Type B pancreatic cell (in vitro differentiated cells): ENCODE measurements at places on chromosomes 1 and 21. TPM values are rescaled to one million over a fixed set of nuclear protein-coding genes. Genes with fewer than 3 reads are reported as not detected.

DNA sequence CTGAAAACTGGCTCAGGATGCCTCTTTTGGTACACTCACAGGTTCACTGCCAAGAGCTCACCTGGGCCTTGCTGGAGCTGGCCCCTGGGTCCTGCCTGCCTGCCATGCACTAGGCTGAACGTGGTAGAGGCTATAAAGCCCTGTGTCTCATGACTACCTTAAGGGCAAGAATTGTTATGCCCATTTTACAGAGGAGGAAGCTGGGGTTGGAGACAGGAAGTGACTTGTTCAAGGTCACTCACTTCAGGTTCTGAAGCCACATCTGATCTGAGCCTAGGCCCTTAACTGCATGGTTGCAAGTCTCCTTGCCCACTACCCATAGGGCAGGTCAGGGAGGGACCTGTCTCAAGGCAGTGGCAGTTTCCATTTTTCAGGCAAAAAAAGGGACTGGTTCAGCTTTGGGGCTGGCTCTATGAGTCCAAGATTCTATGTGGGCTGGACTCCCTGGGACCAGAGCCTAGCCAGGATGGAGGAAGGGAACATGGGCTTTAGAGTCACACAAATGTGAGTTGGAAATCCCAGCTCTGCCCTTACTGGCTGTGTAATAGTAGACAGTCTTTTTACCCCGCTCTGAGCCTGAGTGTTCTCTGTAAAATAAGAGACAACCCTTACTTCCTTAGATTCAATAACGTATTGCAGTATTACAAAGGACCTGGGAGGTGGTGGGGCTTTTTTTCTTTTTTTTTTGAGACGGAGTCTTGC, 7.8 kb downstream of the STK40 start:
- H3K27me3 ChIP-seq, result no peaks in the 10 kb centered on the region
- no peak overlapping the region for H3K4me3 ChIP-seq
- no peak for DNase-seq
- peaks cover 4% of the 10 kb centered on the region for H3K36me3 ChIP-seq

DNA sequence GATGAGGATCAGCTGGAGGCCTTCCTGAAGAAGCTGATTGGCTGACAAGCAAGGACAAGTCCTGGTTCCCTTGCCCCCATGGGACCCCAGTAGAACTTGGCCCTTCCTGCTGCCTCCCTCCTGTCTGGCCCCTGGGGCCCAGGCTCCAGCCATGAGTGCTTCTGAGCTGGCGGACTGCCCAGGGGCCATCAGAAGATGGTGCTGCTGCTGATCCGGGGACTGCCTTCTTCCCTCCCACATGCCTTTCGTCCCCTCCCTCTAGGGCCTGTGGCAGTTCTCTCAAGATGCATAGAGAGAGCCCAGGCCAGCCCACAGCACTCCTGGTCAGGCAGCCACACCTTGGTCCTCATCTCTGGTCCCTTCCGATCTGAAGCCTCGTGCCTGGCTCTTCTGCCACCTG, 57.9 kb upstream of the PRKACB start:
- H3K4me3 ChIP-seq, result no peak overlapping the region
- no peak for DNase-seq
- no peaks in the 10 kb centered on the region for H3K27me3 ChIP-seq
- peaks cover 4% of the 10 kb centered on the region for H3K4me1 ChIP-seq

DNA sequence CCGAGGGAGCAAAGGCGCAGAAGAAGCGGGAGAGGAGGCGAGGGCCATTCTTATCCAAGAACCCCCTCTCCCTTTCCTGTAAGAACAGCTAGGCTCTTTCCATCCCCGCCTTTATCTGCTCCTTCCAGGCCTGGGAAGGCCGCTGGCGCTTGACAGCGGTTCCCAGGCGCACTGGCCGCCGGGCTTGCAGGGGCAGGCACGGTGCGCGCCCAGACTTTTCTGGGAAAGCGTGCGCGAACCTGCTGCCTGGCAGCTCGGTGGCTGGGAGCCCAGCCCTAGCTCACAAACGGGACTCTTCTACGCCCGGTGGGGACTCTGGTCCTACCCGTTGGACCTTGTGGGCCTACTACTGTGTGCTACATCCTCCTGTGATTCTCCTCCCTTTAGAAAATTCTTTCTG, 8.8 kb upstream of the IFNLR1 start:
- no peak overlapping the region for H3K27ac ChIP-seq
- H3K27me3 ChIP-seq, result peaks cover 3% of the 10 kb centered on the region
- H3K4me1 ChIP-seq, result peaks cover 5% of the 10 kb centered on the region

DNA sequence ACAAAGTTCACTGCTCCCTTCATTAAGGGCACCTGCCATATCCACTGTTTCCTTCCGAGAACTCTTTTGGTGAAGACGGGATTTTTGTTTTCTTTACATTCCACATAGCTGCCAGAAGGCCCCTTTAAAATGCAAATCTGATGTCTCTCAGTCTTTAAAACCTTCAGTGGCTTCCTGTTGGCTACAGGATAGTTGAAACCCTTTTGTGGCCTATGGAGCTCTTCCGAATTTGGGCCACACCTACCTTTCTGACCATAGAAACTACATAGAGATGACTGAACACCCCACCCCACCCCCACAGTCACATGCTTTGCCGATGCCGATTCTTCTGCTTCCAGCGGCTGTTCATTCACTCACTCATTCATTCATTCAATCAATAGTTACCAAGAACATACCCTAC, 502.6 kb downstream of the KIF26B start:
- no peak overlapping the region for H3K27ac ChIP-seq
- H3K4me1 ChIP-seq, result peaks cover 6% of the 10 kb centered on the region
- no peaks in the 10 kb centered on the region for H3K27me3 ChIP-seq
- H3K4me3 ChIP-seq, result no peak overlapping the region
- DNase-seq, result no peak

DNA sequence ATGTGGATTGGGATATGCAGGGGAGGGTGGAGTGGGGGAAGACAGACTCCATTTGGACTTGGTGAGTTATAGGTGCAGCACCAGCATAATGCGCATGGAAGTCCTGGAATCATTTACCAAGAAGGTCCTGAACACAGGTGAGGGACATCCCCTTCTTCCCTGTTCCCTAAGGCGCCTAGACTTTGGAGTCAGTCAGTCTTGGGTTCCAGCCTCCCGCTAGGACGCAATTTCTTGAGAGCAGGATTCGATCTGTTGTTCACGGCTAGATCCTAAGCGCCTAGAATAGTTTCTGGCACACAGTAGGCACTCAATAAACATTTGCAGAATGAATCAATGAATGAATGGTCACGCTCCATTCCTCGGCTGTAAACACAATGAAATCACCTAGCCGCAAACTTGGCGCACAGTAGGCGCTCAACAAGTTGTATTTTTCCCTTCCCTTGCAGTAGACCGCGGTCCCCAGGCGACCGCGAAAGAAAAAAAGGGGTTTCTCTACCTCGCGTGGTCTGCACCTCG, 1.0 kb upstream of the AK4 start:
- H3K27ac ChIP-seq, result peak overlapping the region; percentile 76
- peak overlapping the region; percentile 86 for H3K4me3 ChIP-seq
- no peaks in the 10 kb centered on the region for H3K36me3 ChIP-seq
- DNase-seq, result peak; percentile 18
- peaks cover 35% of the 10 kb centered on the region for H3K27me3 ChIP-seq
- H3K4me1 ChIP-seq, result peaks cover 25% of the 10 kb centered on the region

DNA sequence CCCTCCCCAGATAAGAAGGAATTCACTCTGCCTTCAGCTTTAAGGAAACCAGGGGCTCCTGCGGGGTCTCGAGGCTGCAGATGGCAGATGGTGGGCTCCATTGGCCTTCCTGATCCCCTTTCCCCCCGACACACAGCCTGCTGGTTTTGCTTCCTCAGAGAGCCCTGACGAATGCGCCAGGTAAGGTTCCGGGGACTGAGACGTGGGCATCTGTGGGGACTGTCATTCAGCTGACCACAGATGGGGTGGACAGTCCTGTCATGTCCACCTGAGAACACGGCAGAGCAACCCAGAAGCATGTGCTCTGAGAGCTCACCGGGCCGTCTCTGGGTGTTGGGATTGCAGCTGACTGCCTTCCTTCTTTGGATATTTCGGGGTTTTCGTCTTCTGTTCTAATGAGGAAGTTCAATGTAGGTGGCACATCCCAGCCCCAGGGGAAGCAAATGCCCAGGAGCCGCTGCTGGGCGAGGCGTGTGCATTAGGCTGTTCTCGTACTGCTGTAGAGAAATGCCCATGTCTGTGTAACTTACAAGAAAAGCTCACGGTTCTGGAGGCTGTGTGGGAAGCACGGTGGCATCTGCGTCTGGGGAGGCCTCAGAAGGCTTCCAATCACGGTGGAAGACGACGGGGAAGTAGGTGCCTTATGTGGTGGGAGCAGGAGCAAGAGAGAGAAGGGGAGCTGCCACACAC, 22.6 kb upstream of the TTC34 start:
- H3K27ac ChIP-seq, result no peak overlapping the region
- H3K36me3 ChIP-seq, result no peaks in the 10 kb centered on the region
- DNase-seq, result no peak

GRCh38 chr1:181894439-181894859, 167.1 kb downstream of the ZNF648 start:
- H3K4me3 ChIP-seq, result no peak overlapping the region
- H3K4me1 ChIP-seq, result no peaks in the 10 kb centered on the region
- peaks cover 19% of the 10 kb centered on the region for H3K27me3 ChIP-seq
- DNase-seq, result no peak
- H3K36me3 ChIP-seq, result no peaks in the 10 kb centered on the region
- no peak overlapping the region for H3K27ac ChIP-seq

- H3K4me1 ChIP-seq, result peaks cover 35% of the 10 kb centered on the region
- H3K27ac ChIP-seq, result peak overlapping the region; percentile 93
- peaks cover 3% of the 10 kb centered on the region for H3K27me3 ChIP-seq
- no peak for DNase-seq
- no peaks in the 10 kb centered on the region for H3K36me3 ChIP-seq
- peak overlapping the region; percentile 79 for H3K4me3 ChIP-seq
These were observed 41.8 kb upstream of the POFUT2 start for GRCh38 chr21:45329261-45330074.

GRCh38 chr1:230145505-230145899, 78.5 kb downstream of the GALNT2 start:
- H3K36me3 ChIP-seq, result no peaks in the 10 kb centered on the region
- DNase-seq, result no peak
- no peak overlapping the region for H3K27ac ChIP-seq
- no peak overlapping the region for H3K4me3 ChIP-seq
- H3K4me1 ChIP-seq, result peaks cover 79% of the 10 kb centered on the region

GRCh38 chr1:157359314-157360022, 192.8 kb downstream of the FCRL5 start:
- no peaks in the 10 kb centered on the region for H3K4me1 ChIP-seq
- DNase-seq, result no peak
- peak overlapping the region; percentile 24 for H3K27ac ChIP-seq
- no peak overlapping the region for H3K4me3 ChIP-seq

DNA sequence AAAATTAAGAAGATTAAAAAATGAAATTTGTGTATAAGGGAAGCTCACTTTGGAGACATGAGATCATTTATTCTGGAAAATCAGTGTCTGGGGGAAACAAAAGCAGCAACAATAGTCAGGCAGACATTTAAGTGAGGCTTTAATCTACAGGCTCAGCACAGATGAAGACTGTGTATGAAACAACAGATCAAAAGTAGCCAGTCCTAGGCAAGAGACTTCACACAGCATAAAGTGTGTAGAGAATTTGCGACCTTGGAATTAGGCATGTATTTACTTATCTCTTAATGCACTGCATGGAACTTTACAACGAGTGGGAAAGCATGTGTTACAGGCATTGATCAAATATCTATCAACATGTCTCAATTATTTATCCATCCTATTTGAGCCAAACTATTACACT, 1099.9 kb downstream of the PLA2G4A start:
- DNase-seq, result no peak
- H3K4me3 ChIP-seq, result no peak overlapping the region
- no peaks in the 10 kb centered on the region for H3K36me3 ChIP-seq
- H3K27me3 ChIP-seq, result no peaks in the 10 kb centered on the region

DNA sequence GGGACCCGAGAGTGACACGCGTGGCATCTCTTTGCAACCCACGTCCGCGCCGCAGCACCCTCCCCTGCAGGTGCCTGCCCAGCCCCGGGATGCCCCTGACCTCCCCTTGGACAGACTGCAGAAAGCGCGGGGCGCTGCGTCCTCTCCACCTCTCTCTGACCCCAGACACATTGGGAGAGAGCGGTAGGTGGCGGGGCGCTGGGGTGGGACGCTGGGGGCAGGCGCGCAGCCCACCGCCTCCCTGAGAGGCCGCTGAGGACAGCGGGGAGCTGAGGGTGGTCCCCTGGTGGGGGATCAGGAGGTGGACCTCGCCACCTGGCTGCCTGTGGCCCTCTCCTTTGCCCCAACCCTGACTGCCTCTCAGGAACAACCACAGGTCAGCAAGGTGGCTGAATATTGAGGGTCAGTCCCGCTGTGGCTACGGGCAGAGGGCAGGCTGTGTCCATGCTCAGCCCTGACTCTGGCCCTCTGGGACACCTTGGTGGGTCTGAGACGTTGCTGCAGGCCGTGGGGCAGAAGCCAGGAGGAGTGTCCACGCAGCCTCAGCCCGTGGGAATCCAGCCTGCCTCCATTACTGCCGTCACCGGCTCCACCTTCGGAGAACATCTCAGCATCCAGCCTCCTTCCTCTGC, 761 bp upstream of the UBE2J2 start:
- H3K27ac ChIP-seq, result peak overlapping the region; percentile 64
- no peaks in the 10 kb centered on the region for H3K27me3 ChIP-seq
- no peak for DNase-seq
- H3K36me3 ChIP-seq, result peaks cover 5% of the 10 kb centered on the region
- peak overlapping the region; percentile 80 for H3K4me3 ChIP-seq
- H3K4me1 ChIP-seq, result peaks cover 26% of the 10 kb centered on the region

DNA sequence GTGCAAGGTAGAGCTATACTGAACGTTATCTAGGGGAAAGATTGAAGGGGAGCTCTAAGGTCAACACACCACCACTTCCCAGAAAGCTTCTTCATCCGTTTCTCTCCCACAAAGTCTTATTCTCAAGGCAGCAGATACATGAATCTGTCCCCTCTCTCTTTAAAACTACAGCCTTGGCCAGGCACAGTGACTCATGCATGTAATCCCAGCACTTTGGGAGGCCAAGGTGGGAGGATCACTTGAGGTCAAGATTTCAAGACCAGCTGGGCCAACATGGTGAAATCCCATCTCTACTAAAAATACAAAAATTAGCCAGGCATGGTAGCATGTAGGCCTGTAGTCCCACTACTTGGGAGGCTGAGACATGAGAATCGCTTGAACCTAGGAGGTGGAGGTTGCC, 8.1 kb downstream of the CYP4X1 start:
- H3K4me3 ChIP-seq, result no peak overlapping the region
- DNase-seq, result no peak
- no peaks in the 10 kb centered on the region for H3K36me3 ChIP-seq
- peaks cover 31% of the 10 kb centered on the region for H3K27me3 ChIP-seq
- H3K27ac ChIP-seq, result no peak overlapping the region
- no peaks in the 10 kb centered on the region for H3K4me1 ChIP-seq

- DNase-seq, result no peak
- peaks cover 13% of the 10 kb centered on the region for H3K36me3 ChIP-seq
- H3K27me3 ChIP-seq, result no peaks in the 10 kb centered on the region
- no peak overlapping the region for H3K4me3 ChIP-seq
- H3K4me1 ChIP-seq, result peaks cover 46% of the 10 kb centered on the region
These were observed 34.5 kb downstream of the GALNT2 start for GRCh38 chr1:230101556-230101955.

Gene NTRK1
- 0.12 and 6.6 TPM in 2 replicates for total RNA-seq

Gene GNG4
- total RNA-seq, result 28.5 and 64.2 TPM in 2 replicates

Gene DISP3
- total RNA-seq, result 4.7 and 4.8 TPM in 2 replicates

Gene CFAP141
- total RNA-seq, result not detected in 2 replicates

Gene VWA1
- total RNA-seq, result 44.5 and 49.9 TPM in 2 replicates

Gene OR2T35
- total RNA-seq, result not detected in 2 replicates

Gene MIXL1
- total RNA-seq, result 0.14 and 0.63 TPM in 2 replicates

Gene SLC35E2B
- 88.8 and 116 TPM in 2 replicates for total RNA-seq

Gene ODR4
- total RNA-seq, result 17.7 and 22.3 TPM in 2 replicates
